ENCODE measurements at places on chromosomes 13 and 19.

DNA sequence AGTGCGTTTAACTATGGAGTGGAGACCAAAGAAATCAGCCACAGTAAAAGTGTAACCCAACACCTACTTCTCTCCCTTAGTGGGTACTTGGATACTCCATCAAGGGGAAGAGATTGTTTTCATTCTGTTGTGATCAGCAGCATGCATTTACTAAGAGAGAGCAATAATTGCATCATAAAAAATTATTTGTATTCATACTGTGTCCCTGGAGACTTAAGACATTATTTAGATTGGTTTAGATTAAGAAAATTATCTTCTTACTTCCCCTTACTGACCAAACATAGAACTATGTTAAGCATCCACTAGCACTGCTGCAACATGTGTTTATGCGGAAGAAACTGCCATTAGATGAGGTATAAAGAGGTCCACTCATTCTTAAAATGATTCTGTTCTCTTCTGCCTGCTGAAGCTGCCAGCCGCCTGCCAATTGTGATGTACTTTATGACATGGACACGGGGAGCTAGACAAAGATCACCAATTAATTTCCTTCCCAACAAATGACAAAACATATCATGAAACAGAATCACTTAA, 738.5 kb downstream of the DIAPH3 start:
- DNase-seq = no peak

GRCh38 chr13:114200399-114200911, 21.4 kb downstream of the CFAP97D2 start:
- DNase-seq = no peak

GRCh38 chr13:99043831-99044231, 66.0 kb upstream of the DOCK9 start:
- DNase-seq = no peak

DNA sequence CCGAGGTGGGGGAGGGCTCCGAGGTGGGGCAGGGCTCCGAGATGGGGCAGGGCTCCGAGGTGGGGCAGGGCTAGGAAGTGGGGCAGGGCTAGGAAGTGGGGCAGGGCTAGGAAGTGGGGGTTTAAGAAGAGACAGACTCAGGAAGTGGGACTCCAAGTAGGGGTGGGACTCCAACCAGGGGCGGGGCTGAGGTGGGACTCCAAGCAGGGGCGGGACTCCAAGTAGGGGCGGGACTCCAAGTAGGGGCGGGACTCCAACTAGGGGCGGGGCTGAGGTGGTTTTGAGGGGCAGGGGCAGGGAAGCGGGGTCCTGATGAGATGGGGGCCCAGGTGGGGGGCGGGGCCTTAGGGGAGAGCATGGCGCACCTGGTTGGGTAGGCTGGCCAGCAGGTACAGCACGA, 13.6 kb downstream of the CFD start:
- DNase-seq = peak; percentile 40

GRCh38 chr19:46371371-46371901, 24.5 kb downstream of the PPP5C start:
- no peak for DNase-seq

- no peak for DNase-seq
These were observed 2.9 kb downstream of the SOX1 start for GRCh38 chr13:112069845-112070251.

DNA sequence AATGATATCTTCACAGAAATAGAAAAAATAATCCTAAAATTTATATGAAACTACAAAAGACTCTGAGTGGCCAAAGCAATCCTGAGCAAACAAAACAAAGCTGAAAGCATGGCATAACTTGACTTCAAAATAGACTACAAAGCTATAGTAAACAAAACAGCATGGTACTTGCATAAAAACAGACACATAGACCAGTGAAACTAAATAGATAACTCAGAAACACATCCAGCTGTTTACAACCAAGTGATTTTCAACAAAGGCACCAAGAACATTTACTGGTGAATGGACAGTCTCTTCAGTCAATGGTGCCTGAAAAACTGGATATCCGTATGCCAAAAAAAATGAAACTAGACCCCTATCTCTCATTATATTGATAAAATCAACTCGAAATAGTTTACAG, 25.2 kb downstream of the SCGB2B2 start:
- DNase-seq = no peak

All from activated CD4-positive, alpha-beta T cell treated with anti-CD3 and anti-CD28 coated beads, Interleukin-2, amount 50 U/mL, for 24 hours (primary cell).